ENCODE measurements at places on chromosomes 16 and 17.

DNA sequence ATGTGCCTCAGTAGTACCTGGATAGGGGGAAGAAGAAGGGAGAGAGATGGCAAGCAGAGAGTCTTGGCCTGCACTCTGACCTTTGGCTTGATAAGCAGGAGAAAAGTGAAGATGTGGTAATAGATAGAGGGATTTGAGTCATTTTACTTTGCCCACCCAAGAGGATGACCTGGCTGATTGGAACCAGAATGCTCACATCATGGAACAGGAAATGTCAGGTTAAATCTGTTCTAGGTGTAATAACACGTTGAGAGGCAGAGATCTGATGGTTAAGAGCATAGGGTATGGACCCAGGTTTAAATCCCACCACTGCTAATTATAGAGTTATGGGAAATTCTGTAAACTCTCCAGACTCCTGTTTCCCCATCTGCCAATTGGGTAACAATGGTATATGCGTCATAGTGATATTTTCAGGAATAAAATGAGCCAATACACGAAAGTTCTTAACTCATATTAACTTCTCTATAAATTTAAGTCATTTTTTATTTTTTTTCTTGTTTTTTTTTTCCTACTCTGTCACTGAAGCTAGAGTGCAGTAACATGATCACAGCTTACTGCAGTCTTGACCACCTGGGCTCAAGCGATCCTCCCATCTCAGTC, 8.1 kb upstream of the CCL18 start:
- DNase-seq, result no peak

DNA sequence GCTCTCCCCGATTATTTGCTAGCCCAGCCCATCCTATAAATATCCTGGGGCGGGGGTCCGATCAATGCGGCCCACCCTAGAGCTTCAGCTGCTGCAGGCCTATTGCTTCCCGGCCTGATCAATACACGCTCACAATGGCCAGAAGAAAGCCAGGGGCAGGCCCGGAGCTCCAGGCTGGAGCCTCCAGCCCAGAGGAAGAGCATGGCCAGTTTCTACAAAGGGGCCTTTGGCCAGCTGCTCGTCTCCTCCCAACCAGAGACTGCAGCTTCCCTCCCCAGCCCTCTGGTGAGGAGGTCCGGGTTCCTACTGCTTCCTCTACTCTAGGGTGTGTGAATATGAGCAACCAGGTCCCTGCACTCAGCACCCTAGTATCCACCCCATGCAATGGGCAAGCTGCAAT, 36.7 kb downstream of the SALL1 start:
- no peak for DNase-seq

- DNase-seq, result peak; percentile 35
Measured at GRCh38 chr16:2979669-2980226, 498 bp downstream of the PKMYT1 start.

GRCh38 chr17:10447026-10447931, 22.1 kb downstream of the MYH4 start:
- no peak for DNase-seq

DNA sequence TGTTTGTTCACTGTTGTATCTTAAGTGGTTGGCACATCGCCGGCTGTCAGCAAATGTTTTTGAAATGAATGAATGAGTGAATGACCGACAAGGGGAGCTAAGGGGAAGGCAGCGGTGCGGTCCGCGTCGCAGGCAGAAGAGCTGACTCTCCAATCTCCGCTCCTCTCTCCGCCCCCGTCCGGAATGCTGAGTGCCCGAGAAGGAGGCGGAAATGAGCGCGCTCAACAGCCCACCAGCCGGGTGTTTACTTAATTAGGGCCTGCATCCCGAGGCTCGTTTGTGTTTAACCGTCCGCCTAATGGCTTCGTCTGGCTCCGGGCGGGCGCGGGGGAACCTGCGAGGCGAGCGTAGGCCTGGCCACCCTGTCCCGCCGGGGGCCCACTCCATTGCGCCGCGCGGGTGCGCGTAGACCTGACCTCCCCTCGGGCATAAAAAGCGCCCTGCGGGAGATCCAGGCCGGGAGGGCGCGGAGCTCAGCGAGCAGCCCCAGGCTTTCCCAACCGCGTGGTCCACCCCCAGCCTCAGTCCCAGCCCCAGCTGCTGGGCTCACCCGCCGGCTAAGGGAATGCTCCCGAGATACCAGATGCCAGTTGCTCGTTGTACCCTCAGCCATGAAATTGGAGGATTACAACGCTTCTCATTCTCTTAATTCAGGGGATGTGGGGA, 2.5 kb upstream of the CDH3 start:
- peak; percentile 46 for DNase-seq

GRCh38 chr17:9286434-9286833, 265.1 kb downstream of the NTN1 start:
- DNase-seq, result no peak

DNA sequence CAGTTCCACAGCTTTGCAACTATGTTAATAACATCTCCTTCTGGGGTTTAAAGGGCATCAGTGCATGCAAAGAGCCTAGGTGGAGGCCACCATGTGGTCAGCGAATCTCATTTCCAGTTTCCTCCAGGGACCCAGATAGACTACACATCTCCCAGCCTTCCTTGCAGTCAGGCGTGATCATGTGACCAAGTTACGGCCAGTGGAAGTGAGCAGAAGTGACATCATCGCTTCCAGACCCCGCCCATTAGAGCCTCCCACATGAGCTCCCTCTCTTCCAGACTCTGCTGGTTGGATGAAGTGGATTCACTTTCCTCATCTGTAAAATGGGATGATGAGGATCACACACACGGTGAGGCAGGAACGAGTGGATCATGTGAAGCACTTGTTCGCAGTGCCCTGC, 27.4 kb upstream of the KDM8 start:
- peak; percentile 30 for DNase-seq

DNA sequence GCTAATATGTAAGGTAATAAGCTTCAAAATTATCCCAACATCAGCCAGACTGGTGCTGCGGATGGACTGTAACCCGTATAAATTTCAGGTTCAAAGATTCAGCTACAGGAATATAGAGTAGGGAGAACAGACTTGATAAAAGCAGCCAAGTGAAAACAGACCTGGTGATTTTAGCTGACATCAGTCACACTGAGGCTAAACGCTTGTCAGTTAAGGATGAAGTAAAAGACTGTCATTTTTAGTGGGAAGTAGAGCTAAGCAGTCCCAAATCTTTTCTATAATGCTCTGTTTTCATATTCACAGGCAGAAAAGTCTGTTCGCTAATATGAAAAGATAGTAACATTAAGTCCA, 35.4 kb downstream of the CMTM4 start:
- DNase-seq, result no peak
